BE2C (cell line): ENCODE measurements at places on chromosomes 16 and 17.
A peak's percentile ranks its signal among the peaks of the same experiment; 100 is the strongest.

DNA sequence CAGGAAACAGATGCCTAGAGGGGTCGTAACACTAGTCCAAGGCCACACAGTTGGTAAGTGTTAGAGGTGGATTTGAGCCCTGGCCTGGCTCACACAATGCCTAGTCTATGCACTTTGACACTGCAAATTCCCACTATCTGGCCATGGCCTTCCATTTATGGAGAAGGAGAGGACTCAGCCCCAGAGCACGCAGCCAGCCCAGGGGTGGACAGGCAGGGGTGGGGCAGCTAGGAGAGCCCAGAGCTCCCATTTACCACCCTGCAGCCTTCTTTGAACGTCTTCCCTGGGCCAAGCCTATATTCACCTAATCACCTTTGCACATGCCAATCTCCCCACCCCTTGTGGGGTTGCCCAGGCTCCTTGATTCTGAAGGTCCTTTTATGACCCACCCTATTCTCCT lies 81.2 kb downstream of the DYNLRB2 start:
- no peak for DNase-seq

GRCh38 chr16:74153773-74154172 lies 142.8 kb upstream of the PSMD7 start:
- DNase-seq: no peak

GRCh38 chr17:61659437-61659836 lies 68.4 kb upstream of the NACA2 start:
- DNase-seq: no peak

GRCh38 chr17:54968988-54969332 lies 395 bp downstream of the STXBP4 start:
- DNase-seq: no peak

- DNase-seq: no peak
Observed at GRCh38 chr16:3729161-3730112, 12.1 kb upstream of the TRAP1 start.

GRCh38 chr17:56978441-56979090 lies 635 bp downstream of the SCPEP1 start:
- peak; percentile 57 for DNase-seq

- DNase-seq: no peak
Observed at GRCh38 chr16:66175058-66175457, 191.4 kb upstream of the CDH5 start.

GRCh38 chr16:50278251-50278650 lies 11.9 kb downstream of the ADCY7 start:
- DNase-seq: no peak

DNA sequence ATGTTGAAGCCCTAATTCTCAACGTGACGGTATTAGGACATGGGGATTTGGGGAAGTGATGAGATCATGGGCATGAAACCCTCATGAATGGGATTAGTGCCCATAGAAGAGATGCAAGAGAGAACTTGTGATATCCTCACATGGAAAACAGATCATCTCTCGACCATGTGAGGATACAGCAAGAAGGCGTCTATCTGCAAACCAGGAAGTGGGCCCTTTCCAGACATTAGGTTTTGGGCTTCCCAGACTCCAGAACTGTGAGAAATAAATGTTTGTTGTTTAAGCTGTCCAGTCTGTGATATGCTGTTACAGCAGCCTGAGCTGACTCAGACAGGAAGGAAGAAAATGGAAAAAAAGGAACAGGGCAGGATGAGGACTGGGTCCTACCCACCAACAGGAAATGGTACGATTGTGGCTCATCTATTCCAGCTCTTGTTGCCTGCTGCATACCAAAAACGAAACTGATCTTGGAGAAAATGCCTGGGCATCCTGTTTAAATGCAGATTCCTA lies 21.9 kb upstream of the SSTR2 start:
- DNase-seq: no peak

DNA sequence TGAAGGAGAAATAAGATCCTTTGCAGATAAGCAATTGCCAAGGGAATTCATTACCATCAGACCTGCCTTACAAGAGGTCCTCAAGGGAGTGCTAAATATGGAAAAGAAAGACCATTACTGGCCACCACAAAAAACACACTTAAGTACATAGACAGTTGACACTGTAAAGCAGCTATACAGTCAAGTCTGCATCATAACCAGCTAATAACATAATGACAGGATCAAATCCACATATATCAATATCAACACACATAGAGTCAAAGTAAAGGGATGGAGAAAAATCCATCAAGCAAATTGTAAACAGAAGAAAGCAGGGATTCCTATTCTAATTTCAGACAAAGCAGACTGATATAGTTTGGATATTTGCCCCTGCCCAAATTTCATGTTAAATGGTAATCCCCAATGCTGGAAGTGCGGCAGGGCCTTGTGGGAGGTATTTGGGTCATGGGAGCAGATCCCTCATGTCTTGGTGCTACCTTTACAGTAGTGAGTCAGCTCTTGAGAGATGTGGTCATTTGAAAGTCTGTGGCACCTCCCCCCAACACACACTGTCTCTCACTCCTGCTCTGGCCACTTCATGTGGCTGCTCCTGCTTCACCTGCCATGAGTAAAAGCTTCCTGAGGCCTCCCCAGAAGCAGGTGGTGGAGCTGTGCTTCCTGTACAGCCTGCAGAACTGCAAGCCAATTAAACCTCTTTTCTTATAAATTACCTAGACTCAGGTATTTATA lies 32.8 kb downstream of the TANC2 start:
- DNase-seq: no peak

DNA sequence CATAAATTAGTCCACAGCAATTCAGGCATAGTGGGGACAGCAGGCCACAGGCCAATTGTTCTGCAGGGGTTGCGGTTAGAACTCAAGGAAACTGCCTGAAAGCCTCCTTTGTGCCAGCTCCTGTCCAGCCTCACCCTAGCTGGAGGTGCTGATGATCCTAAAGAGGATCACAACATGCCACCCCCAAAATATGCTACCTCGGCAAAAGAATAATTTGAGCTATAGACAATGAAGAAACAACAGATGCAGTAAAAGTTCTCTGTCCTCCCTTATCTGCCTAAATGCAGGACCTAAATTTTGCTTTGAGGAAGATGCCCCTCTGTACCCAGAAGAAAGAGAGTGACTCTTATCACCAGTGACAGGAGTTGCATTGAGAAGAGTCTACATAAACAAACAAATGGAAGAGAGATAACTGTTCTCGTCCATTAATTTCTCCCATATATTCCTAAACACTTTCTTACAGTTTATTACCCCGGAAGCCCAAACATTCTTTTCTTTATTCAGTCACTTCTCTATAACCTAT lies 14.7 kb downstream of the ALOX15 start:
- DNase-seq: no peak

DNA sequence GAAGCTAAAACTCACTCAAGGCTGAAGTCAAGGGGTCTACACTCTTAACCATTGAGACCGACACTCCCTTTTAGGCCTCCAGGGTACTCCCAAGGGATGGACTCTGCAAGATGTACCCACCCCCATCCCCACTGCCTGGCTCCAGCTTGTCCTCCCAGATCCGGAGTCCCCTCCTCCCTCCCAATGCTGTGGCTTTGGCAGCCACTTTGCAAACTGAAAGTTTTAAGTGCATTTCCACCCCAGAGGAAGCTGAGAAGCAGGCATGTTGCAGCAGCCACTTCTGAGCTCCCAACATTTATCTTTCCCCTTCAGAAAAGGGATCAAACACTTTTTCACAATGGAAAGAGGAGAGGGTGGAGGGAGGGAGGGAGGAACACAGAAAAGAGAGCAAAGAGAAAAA lies 115.2 kb downstream of the COPRS start:
- no peak for DNase-seq

DNA sequence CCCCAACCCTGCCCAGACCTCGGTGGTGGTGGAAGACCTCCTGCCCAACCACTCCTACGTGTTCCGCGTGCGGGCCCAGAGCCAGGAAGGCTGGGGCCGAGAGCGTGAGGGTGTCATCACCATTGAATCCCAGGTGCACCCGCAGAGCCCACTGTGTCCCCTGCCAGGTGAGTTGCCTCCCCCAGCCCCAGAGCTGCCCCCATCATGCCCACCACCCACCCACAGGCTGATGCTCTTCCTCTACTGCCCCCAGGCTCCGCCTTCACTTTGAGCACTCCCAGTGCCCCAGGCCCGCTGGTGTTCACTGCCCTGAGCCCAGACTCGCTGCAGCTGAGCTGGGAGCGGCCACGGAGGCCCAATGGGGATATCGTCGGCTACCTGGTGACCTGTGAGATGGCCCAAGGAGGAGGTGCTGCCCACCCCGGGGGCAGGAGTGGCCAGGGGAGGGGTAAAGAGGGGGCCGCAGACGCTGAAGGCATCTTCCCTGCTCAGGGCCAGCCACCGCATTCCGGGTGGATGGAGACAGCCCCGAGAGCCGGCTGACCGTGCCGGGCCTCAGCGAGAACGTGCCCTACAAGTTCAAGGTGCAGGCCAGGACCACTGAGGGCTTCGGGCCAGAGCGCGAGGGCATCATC lies 8.4 kb downstream of the GALK1 start:
- DNase-seq: no peak

DNA sequence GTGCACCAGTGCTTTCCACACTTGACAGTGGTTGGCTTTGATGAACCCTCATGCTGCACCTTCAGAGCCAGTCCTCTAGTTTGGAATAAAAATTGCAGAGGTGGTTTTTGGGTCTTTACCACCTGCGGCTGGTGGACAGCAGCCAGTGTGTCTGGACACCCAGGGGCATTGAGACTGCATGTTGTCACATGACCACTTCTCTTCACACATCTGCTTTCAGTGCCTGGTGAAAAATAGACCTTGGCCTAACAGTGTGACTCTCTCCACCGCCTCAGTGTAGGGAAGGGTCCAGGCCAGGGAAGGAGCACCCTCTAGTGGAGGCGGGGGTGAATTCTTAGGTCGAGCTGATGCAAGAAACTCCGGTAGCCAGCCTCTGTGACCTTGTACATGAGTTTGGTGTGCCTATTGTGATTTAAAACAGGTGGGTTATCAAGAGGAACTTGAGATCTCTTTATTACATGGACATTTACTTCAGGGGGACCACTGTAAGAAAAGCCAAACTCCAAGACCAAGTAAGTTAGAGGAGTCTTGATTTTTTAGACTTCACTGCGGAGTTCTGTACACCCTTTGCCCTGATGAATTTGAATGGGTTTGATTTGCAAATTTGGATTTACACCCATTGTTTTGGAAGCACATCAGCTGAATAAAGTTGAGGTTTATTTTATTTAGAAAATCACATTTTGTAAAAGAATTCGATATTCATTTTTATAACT lies 17.9 kb downstream of the GOSR2 start:
- DNase-seq: peak; percentile 87
